ENCODE measurements at places on chromosomes 1 and 21.

- no peak for DNase-seq
Measured at GRCh38 chr1:209241487-209241886, 342.0 kb upstream of the CAMK1G start.

GRCh38 chr21:45384656-45385548 is 20.1 kb upstream of the COL18A1 start:
- DNase-seq: no peak

DNA sequence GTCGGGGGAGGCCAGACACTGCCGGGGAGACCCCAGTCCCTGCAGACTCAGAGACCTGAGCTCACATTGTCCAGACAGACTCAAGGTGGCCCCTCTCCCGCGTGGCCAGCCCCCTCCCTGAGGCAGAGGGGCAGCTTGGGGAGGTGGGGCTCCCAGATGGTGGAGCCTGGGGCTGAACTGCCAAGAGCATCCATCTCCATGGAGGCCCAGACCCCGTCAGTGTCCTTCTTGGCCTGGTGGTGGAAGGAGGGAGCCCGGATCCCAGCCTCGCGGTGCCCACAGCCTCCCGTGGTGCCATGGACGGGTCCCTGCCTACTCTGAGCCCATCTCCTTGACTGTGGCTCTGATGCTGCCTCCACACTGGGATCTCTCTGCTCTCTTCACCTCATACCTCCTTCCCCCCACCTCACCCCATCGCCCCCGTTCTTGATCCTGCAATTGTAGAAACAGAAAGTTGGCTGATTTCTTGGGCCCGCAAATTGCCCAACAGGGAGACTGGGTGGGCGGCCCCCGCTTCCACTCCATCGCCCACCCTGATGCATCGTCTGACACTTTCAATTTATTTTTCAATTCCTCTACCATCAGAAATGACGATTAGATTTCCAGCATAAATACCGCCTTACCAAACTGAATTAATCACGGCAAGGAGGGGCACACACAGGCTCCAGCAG is 348.9 kb downstream of the MATN1 start:
- DNase-seq: no peak

- no peak for DNase-seq
Measured at GRCh38 chr1:225990705-225991464, 8.3 kb downstream of the SDE2 start.

DNA sequence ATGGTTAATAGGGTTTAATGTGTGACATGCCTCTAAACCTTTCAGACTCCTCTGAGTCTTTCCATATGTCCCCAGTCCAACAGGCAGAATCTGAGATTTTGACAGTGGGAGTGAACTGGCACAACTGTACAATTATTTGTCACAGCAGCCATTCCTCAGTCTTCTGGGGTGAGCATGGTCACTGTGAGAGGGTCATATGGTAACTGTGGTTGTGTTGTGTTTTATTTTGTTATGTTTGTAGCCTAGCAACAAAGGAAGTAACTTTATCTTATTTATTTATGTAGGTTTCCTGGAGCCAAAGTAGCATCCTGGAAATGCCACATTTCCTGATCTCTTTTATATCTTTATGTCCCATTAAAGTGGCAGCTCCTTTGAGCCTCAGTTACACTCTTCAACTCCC is 1067.9 kb downstream of the TTLL7 start:
- no peak for DNase-seq

- DNase-seq: no peak
Measured at GRCh38 chr1:237705462-237705861, 185.3 kb downstream of the ZP4 start.
